Psoas muscle (tissue), 8 donors: ENCODE measurements at places on chromosomes 5 and 9.

DNA sequence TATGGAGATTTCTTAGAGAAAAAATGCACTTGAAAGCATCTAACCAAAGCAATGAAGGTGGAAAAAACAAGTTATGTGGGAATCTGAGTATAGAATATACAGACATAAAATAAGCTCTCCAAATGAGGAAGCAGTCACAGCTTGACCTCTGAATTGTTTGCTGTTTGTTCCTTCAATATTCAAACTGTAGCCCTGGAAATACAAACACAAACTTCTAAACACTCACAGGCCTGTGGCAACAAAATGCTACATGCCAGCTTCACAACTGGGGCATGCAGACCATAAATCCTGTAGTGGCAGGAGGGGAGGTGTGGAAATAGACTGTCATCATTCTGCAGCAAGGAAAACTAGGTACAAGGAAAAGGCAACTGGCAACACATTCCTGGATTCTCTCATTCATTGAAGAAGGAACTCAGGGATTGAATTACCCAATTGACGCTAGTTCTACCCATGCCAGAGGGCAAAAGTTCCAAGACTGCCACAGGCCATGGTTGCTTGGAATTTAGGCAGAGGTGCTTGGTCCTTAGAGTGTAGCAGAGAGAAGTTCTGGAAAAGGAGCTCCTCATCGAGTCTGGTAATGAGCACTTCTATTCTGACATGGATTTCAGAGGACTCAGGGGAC lies 349.6 kb downstream of the PDE4D start:
- peak; percentile 59 for DNase-seq

- DNase-seq, result no peak
These were observed 71.4 kb downstream of the FBXO38 start for GRCh38 chr5:148455185-148455584.

- no peak for DNase-seq
These were observed 8.0 kb downstream of the BRD3 start for GRCh38 chr9:134059661-134060395.

GRCh38 chr9:137721899-137722298 lies 103.1 kb downstream of the EHMT1 start:
- no peak for DNase-seq

DNA sequence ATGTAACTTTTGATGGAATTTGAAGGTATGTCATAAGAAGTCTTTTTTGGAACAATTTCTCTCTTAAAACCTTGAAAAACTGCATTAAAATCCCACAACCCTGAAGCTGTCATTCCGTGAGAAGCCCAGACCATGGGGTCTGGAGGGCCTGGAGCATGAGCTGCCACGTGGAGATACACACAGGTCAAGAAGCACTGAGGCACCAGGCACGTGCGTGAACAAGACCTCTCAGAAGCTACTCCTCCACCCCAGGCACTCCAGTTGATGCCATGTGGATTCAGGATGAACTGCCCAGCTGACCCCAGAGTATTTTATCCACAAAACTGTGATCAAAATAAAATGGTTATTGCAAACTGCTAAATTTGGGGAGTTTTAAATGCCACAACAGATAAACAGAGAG lies 227.5 kb upstream of the BRINP1 start:
- no peak for DNase-seq

DNA sequence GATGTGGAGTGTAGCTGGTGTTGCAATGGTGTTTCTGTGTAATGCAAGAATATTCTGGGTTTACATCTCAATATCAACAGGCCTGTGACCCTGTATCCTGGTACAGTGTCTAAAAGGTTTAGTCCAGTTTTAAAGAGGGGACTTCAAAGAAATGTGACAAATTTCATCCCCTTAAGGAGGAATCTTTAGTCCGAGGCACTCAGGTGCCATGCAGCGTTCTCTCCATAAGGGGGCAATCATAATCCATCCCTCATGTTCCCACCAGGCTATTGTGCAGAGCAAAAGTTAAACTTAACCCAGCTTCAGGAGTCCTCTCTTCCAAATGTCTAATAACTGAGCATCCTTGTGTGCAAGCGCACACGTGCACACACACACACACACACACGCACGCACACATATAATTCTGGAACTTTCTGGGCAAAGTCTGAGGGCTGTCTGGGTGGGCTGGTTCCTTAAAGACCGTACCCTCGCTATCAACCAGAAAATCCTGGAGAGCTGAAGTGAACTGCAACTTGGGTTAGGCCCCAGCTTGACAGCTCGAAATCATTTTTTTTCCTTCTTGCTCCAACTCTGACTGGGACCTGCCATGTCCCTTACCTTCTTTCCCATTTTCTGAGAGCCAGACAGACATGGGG lies 46.0 kb downstream of the CRB2 start:
- DNase-seq, result no peak

- DNase-seq, result no peak
These were observed 84.8 kb upstream of the PAM start for GRCh38 chr5:102670224-102670836.

- DNase-seq, result no peak
These were observed 222.5 kb downstream of the EPB41L4A start for GRCh38 chr5:112196584-112196983.

- DNase-seq, result no peak
These were observed 7.3 kb upstream of the ALDH1B1 start for GRCh38 chr9:38384990-38385848.

- no peak for DNase-seq
These were observed 400.1 kb upstream of the PCSK5 start for GRCh38 chr9:75490326-75490725.

GRCh38 chr5:51518607-51519006 lies 135.4 kb downstream of the ISL1 start:
- no peak for DNase-seq

- DNase-seq, result peak; percentile 97
These were observed at the start of gene TMEM8B for GRCh38 chr9:35829084-35829763. TSS of gene TMEM8B (plus strand) at chr9:35829228. CDS start at chr9:35829448, 220 bp downstream.

DNA sequence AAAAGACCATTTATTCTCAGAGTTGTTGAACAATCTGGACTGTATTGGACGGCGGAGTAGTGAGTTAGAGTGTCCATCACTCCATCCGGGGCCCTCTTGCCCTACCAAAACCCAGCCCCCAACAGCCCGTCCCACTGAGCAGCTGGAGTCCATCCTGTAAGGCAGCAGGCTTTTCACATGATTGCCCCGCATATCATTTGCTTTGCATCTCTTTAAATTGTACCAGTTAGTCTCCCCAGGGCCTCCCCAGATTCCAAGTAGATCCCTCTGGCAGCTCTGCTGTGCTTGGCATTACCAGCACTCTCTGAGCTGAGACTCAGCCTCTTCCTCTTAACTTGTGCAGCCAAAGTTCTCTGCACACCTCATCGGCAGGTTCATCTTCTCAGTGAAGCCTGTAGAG lies 48.6 kb upstream of the ADCY2 start:
- no peak for DNase-seq

DNA sequence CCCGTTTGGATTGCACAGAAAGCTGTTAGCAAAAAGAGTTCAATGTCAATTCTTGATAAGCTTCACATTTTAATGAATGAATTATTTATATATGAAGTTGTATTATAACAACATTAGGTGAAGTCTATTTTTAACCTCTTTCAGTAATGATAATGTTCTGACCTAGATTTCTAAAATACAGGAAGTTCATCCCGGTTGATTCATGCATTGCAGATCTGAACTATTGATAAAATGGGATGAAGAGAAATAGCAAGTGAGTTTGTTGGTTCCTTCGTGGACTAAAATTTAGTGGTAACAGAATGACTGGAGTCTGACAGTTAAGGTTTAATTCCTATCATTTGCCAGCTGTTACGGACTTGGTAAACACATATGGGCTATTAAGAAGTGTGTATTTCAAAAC lies 180.5 kb downstream of the PCSK1 start:
- no peak for DNase-seq

DNA sequence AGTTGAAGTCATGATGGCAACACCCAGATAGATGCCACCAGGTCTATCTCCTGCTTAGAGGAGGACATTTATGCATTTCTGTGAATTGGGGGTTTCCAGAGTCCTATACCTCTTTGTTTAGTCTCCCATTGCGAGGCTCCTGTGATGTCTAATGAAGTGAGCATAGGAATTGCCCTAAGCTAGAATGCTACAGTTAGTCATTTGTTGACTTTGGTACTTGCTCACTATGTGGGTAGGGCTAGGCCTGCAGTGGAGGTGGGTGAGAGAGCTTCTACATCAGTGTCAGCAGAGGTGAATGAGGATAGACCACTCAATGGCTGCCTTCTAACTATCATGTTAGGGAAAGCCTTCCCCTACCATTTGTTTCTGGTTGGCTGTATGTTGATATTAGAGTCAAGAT lies 173.3 kb upstream of the POC5 start:
- DNase-seq, result no peak

- DNase-seq, result no peak
These were observed 995 bp downstream of the RPL35 start for GRCh38 chr9:124860582-124861341.

DNA sequence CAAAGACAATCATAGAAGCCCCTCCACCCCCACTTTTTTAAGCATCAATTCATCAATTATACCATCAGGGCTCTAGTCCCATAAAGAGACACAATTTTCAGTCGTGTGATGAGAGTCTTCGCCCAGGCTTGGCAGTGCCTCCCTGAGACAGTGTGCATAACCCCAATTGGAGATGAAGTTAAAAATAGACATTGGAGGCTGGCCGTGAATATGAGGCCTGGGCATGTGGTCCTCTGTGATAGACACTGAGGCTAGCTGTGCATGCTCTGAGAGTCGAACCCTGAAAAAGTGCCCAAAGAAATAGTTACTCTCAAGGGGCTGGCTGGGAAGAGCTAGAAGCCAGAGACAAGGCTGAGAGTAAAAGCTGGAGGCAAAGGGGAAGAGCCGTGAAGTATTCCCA lies 248.6 kb upstream of the NR4A3 start:
- no peak for DNase-seq

DNA sequence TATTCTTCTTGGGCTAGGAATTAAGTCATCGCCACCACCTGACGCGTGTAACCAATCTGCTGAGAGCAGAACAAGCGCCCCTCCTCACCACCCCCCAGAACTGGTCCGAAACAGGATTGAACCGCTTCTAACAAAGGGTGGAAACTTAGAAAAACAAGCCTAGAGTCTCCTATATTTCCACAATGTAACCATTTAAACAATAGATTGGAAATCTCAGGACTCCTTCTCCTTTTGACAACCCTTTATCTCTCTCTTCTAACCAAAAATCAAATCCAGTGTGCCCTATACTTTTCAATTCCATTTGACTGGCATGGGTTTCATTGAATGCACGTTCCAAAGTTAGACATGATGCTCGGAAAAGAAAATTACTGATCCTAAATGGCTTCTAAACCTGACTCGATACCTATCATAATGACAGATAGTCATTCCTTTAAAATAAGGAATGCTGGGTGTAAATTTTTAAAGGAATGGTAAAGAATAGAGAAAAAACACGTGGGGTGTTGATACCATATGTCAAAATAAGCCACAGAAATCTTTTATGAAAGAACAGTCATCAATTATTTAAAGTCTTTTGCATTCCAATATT lies 1.2 kb downstream of the ARRDC3 start:
- DNase-seq, result peak; percentile 81

- DNase-seq, result no peak
These were observed 25.9 kb downstream of the SELENOP start for GRCh38 chr5:42785756-42786155.

DNA sequence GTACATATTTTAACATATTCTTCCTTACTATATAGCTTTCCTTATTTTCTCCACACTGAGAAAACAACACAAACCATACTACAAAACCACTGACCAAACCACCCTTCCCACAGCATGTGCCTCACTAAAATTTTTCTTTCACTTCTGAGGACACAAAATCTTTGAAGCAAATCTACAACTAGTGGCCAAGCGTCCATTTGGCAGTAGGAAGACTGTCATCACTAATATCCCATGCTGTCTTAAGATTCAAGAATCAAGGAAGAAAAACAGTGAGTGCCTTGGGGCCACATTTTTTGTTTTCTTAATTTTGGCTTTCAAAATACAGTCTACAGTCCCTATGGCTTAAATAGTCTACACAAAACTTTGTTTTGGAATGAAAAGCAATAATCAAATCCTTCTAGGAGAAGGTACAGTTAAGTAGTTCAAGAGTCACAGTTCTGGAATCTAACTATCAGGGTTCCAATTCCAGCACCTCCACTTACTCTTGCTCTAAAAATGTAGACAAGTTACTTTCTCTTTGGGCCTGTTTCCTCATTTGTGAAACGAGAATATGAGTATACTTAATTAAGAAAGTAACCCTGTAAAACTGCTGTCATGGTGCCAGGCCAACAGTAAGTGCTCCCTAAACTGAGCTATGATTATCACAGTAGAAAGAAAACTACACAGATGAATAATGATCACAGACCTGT lies 227.9 kb downstream of the BNC2 start:
- no peak for DNase-seq

DNA sequence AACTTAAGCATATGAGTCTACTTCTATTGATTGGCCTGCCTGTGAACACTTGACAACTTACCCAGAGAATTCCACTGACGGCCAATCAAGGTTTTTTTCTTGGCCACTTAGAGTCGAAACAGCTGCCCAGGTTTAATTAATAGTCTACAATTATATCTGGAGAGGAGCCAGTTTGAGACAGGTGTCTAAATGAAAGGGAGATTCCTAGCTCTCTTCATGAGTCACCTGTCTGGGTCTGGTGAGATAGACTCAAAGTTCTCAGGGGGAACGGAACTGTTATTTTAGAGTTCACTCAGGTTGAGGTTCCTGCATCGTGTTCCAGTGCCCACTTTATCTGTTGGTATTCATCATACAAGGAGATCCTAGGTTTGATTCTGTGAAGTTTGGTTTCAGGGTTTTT lies 111.0 kb downstream of the CD180 start:
- DNase-seq, result no peak

GRCh38 chr5:115627295-115627865 lies 1.5 kb upstream of the TMED7 start:
- DNase-seq, result no peak

- DNase-seq, result no peak
These were observed 68.7 kb downstream of the RETREG1 start for GRCh38 chr5:16548115-16548514.

- no peak for DNase-seq
These were observed 81.1 kb downstream of the AOPEP start for GRCh38 chr9:94807556-94807955.

DNA sequence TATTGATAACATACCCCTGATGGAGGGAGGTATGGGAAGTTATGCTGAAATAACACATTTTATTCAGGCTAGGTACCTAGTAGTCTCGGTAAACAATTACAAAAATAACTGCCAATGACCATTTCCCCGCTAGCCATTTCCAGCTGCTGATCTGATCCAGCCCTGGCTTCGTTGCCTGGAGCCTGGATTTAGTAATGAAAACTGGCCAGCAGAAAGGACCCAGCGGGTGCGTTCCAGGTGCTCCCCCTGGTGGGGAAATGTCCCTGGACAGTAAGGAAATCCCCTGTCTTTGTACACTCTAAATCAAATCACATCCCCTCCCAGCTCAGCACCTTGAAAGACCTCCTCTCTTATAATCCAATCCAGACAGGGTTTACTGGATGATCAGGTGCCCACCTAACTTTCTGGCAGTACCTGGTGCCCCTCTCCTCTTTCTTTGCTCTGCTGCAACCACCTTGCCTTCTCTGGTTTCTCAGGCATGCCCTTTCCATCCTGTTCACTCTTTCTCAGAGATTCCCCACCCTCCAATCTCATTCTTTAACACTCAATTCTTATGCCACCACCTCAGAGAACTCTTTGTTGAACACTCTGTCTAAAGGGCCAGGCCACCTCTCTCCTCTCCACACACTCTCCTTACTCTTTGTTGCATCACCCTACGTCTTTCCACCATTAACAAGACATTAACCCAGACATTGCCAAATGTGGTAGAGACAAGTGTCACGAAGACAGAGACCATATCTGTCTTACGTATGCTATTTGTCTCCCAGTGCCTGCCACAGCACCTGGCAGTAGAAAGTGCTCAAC lies 50.1 kb upstream of the SMAD5 start:
- DNase-seq, result peak; percentile 81
